AG10803 (cell line): ENCODE measurements at places on chromosomes 11 and 22.

- peak; percentile 31 for DNase-seq
Measured at GRCh38 chr11:76185931-76186401, 20.3 kb downstream of the WNT11 start.

- DNase-seq = no peak
Measured at GRCh38 chr11:67022341-67022933, 497 bp upstream of the SYT12 start.

DNA sequence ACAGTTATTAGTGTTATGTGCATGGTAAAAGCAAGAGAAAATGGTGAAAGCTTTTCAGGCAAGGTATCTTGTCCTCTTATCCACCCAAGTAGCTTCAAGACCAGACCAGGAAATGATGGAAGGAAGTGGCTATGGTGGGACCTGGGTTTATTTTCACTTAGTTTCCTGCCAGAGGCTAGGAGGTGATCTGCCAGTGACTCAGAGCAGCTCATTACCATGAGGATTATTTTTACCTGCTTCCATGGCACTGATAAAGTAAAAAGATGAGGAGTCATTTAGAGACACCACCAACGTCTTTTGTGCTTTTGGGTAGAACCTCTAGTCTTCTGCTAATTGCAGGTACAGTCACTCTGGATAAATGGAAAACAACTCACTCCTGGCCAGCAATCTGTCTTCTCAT is 339.9 kb upstream of the KIRREL3 start:
- no peak for DNase-seq

GRCh38 chr11:103988595-103988969 is 47.9 kb upstream of the DDI1 start:
- peak; percentile 55 for DNase-seq

DNA sequence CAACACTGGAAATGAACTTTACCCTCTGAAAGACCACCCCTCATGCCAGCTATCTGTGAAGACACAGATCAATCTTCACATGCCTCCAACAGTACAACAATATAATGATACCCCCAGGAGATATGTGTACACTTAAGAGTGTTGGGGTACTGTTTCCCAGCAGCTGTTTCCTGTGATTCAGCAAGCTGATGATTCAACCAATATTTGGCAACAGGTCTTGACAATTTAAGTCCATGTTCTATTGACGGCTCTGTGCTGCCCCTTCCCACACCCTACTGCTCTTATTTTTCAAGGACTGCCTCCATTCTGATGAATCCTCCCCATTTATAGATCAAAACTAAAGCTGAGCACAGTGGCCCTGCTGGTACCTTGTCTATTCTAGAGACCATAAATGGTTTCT is 6.6 kb downstream of the SNX19 start:
- peak; percentile 60 for DNase-seq

- no peak for DNase-seq
Measured at GRCh38 chr11:60345489-60345888, 18.4 kb downstream of the MS4A6E start.

DNA sequence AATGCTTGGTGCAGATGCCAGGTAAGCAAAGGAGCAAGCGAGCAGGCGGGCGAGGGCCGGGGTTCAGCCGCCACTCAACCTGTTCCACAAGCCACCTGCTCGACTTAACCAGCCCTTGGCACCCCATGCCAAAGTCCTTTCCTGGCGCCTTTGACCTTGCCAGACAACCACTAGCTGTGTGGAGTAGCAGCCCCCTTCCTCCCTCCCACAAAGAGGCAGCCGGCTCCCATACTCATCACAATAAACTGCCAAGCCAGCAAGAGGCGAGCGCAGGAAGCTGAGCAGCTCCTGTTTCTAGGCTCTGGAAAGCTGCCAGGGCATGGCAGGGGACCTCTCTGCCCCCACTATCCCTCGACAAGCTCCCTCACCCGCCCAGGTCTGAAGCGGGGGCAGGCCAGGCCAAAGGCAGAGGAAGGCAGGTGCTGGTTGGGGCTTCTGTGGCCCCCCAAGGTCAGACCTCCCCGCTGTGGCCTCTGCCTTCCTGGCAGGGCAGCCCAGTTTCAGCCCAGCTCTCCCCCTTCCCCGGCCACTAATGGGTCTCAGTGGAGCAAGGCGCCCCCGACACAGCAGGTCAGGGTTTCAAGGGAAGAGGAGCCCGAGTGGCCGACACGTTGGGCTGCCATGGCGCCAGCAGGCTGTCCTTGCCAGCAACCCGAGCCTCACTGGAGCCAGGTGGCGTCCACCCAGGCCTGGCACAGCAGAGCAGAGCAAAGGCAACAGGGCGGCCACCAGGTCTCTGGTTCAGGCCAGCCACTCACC is 15.3 kb downstream of the MACROD1 start:
- no peak for DNase-seq

- DNase-seq = peak; percentile 30
Measured at GRCh38 chr11:22536071-22536470, 89.6 kb downstream of the FANCF start.

GRCh38 chr11:128530118-128531074 is 57.0 kb downstream of the ETS1 start:
- peak; percentile 97 for DNase-seq

DNA sequence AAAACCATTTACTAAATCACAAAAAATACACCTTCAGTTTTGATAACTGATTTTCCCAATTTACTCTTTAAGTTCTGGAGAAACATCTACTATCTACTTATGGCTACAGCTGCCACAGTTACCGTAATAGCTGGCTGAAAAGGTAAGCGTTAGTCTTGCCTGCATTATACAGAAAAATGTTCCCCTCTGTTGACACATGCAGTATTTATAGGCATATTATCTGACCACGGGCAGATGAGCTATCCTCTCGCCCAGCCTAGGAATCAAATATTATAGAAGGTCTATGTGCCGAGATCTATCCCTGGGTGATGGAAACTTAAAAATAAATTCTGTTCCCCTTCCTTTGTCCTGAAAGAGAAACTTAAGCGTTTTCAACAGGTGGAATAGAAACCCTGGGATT is 283.8 kb downstream of the CADM1 start:
- DNase-seq = no peak

DNA sequence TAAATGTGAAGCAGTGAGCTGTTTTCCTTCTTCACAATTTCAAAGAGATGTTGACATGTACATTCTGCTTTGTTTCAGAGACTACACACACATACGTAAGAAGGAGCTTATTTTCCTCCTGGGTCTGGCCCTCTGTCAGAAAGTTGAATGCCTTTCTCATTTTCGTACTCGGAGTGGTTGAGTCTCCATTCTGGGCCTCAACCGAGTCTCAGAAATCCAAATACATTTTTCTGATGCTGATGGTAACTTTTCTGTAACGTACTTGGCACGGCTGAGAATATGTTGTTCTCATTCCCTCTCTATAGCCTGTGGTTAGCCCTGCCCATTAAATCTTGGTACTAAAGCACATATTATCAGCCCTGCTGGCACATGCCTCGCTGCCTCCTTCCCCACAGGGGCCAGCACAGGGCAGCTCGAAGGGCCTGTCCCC is 25.3 kb downstream of the PARVA start:
- DNase-seq = no peak

DNA sequence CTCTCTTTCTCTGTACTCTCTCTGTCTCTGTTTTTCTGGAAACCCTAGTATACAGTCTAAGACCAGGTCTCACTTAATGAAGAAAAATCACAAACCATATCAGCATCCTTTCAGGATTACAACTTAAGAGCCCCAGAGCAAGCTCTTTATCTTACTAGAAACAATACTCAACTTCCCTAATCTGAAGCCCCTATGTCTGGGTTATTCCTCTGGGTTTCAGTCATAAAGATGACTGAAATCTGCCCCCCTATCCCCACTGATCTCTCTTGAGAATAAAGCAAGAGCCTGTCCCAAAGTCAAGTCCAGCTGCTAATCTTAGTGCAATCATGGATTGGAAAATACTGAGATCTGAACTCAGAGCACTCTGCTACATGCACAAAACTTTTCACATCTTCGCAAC is 53.9 kb upstream of the PICALM start:
- DNase-seq = no peak

- DNase-seq = peak; percentile 87
Measured at GRCh38 chr11:35235936-35236666, 97.1 kb downstream of the CD44 start.

DNA sequence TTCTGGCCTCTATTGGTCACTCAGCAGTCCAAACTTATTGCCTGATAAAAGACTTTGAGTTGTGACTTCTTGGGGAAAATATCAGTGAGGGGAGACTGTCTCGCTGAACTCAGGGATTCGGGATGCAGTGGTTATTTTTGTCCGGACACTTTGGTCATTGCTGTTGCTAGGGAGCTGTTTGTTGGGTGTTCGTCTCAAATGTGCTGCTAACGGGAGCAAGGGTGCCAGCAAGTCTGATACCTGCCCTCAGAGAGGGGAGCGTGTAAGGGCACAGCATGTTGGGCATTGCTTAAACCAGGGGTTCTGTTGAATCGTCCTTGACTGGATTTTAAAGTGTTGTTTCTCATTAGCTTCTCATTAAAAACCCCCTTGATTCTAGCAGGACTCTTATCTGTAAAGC is 49.2 kb upstream of the SLC25A18 start:
- DNase-seq = no peak

DNA sequence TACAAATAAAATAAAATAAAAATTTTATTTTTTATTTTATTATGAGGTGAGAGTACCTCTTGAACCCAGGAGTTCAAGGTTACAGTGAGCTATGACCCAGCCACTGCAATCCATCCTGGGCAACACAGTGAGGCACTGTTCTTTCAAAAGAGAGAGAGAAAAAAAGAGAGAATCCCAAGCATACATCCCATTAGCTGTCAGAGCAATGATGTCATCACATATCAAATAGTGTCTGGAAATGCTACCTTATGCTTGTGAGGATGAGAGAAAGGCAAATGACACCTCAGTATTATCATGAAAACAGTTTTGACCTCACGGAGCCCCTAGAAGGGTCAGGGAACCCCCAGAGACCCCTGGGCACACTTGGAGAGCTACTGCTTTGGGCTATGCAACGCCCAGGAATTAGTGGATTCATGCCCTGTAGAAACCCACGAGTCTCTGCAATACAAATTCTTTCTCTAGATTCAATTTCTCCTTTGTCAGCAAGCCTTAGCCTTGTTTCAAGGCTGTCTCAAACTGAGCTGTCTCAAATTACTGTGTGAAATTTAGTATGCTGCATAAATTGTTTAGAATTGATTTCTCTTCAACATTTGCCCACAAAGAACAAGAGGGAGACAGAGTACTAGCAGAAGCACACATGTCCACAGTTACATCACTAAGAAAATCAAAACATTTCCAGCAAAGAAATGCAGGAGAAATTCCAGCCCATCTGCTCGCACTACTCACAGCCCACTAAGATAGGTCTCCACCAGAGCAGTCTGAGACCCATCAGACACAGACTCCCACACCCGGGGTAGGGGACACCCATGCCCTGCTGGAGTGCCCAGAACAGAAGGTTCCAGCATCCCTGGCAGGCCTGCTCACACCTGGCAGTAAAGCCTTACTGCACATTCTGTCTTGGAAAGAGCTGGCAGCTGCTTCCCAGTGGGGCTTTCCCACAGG is 18.1 kb downstream of the DGCR2 start:
- DNase-seq = peak; percentile 56

- DNase-seq = no peak
Measured at GRCh38 chr11:19873730-19874129, 161.1 kb downstream of the NAV2 start.

- DNase-seq = no peak
Measured at GRCh38 chr22:23237841-23238240, 57.5 kb downstream of the BCR start.

- DNase-seq = no peak
Measured at GRCh38 chr11:46456269-46457001, 64.9 kb upstream of the CHRM4 start.

- peak; percentile 53 for DNase-seq
Measured at GRCh38 chr11:47611348-47611794, 17.2 kb upstream of the C1QTNF4 start.

GRCh38 chr22:32050678-32051515 is 7.8 kb downstream of the SLC5A1 start:
- DNase-seq = peak; percentile 87

DNA sequence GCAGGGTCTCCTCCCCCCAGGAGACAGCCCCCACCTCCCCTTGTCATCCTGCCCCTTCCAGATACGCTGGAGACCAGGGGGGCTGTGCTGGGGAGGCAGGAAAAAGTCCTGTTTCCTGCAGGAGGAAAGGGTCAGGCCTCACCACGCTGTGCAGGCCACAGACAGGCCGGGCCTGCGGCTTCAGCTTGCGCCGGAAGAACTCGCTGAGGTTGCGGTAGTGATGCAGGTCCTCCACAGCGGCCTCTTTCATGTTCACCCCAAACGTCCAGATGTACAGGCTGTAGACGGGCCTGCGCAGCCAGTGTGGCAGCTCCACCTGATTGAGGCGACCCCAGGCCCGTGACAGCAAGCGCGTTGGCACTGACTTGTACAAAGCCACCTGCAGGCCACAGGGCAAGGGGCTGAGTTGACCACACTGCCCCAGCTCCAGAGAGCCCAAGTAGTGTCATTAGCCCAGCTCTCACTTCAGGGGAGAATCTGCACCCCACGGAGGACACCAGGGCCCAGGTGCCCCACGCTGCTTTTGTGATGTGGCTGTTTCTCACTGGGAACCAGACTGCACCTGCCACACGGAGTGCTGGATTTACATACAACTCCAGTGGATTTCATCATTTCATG is 40.4 kb downstream of the PISD start:
- no peak for DNase-seq

GRCh38 chr11:117479372-117479771 is 151.7 kb downstream of the CEP164 start:
- DNase-seq = no peak

DNA sequence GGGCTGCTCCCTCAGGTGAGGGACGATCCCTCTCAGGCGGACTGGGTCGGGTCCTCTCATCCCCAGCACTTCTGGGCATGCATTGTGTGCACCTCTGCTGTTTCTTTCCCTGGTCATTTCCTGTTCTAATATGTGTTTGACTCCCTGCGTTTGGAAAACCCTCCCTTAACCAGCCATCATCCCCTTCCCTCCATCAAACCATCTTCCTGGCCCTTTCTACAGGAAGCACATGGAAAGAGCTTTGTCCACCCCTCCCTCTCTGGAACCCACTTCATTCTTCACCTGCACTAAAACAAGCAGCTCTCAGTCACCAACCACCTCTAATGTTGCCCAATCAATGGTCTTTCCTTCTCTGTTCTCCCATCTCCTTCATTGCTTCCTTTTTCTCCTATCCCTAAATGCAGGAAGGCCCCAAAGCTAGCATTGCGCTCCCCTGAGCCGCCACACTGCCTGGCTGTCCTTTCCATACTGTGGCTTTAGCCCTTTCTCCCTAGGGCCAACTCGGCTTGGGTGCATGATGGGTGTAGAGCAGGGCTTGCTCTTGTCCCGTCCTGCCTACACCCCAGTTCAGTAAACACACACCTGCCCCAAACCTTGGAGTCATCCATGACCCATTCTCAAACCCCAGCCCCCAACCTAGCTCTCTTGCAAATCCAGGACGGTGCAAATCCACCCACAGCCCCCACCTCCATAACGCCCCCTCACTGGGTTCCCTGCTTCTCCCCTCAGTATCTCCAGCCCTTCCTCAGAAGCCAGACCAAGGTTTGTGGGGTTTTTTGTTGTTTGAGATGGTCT is 5.4 kb upstream of the GAS2L1 start:
- DNase-seq = no peak

GRCh38 chr11:115471367-115471766 is 32.8 kb downstream of the CADM1 start:
- DNase-seq = no peak
